Non-pigmented ciliary epithelial cell (primary cell): ENCODE measurements at places on chromosomes 7 and 10.

DNA sequence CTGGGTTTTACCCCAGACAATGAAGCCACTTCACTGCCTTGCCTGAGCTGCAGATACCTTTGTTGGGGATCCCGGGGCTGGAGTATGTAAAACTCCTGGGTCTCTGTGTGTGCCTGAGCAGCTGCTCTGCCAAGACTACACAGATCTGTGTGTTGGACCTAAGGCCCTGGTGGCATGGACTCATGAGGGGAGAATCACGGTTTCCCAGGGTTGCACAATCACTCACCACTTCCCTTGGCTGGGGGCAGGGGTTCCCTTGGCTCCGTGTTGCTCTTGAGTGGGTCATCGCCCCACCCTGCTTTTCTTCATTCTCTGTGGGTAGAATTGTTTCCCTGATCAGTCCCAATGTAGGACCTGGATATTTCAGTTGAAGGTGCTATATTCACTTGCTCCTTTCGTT, 13.9 kb upstream of the TBATA start:
- no peak for DNase-seq

GRCh38 chr7:33471636-33472242, 342.4 kb downstream of the BBS9 start:
- no peak for DNase-seq

DNA sequence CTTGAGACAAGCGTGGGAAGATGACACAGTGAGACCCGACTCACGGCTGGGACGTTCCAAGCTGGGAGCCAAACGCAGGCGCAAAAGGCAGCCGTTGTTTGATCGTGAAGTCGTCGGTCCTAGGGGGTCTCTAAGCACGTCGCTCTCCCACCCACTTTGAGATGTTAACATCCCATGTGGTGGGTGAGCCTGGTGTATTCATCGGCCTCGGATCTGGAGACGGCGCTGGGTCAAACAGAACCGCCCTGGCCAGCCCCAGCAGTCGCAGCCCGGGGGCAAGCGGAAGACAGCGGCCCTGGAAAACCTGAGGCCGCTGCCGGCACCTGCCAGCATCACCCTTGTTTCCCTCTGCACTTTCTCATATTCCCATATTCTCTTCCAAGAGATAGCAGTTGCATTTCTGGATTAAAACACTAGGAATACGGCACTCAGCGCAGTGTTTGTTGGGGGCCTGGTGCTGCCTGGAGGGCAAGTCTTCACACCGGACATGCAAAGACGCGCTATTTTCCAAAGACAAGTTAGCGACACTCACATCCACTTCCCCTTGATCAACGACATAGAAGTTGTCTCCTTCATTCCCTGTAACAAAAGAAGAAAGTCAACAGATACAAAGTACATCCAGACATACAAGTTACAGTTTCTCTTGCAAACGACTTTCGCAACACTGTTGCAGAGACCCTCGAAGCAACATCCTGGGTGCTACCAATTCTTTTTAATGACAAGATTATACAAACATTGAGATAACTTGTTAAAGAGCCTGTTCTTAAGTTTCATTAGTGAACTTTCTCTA, 86.2 kb upstream of the PDGFA start:
- DNase-seq, result no peak

GRCh38 chr10:85542152-85542551, 824.4 kb downstream of the GRID1 start:
- DNase-seq, result no peak

- DNase-seq, result no peak
These were observed 473.1 kb upstream of the PODXL start for GRCh38 chr7:132029369-132030085.

GRCh38 chr10:4243651-4244050, 458.6 kb upstream of the KLF6 start:
- peak; percentile 99 for DNase-seq

DNA sequence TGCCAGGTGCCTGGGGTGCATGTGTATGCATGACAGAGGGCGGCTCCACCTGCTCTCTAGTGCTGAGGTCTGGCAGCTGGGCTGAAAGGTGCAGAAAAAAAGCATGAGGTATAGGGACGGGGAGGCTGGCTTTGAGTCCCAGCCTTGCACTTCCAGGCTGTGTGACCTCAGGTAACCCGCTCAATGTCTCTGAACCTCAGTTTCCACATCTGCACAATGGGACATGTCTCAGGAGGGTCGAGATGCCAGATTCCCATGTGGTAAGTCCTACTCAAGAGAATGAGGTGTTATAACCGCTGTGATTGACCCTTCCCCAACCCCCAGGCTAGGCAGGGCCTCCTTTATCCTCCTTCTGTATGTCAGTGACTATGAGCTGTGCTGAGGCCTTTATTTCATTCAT, 48.8 kb downstream of the ARHGAP22 start:
- no peak for DNase-seq

GRCh38 chr10:131555406-131555805, 243.9 kb upstream of the TCERG1L start:
- no peak for DNase-seq

DNA sequence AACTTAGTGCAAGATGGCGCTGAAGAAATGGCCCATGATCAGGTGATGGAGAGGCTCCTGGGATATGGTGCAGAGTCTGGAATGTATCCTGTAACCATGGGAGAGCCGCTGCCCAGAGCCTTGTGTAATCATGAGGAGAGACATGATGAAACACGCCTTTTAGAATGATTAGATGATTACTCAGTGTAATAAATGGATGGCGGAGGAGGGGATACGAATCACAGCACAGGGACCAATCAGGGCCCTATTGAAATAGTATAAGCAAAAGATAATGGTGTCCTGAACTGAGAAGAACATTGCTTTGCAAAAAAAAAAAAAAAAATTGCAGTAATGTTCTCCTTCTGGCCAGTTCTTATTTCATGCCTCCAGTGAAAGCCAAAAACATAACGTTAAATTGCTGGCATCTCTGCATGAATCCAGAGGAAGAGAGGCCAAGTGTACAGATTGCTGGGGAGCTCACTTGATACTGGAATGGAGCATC, 668.5 kb upstream of the AUTS2 start:
- DNase-seq, result no peak

GRCh38 chr7:116569737-116570136, 44.9 kb downstream of the CAV1 start:
- peak; percentile 81 for DNase-seq

GRCh38 chr7:157476654-157477549, 140.1 kb downstream of the DNAJB6 start:
- no peak for DNase-seq

DNA sequence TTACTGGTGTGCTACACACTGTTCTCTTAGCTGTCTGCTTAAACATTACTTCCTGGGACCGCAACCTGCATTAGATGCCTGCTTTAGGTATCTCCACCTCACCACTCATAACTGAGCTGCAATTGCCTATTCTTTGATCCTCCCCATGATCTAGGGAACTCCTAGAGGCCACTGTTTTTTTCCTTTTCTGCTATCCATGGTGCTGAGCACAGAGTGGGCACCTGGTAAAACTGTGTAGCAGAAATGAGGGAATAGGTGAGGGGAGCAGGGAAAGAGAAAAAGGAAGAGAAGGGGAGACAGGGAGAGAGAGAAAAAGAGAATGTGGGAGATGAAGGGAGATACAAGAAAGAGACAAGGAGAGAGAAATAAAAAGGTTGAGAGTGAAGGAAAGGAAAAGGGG, 434.9 kb downstream of the ADRA2A start:
- no peak for DNase-seq

GRCh38 chr10:927131-927530, 4.4 kb downstream of the LARP4B start:
- no peak for DNase-seq

DNA sequence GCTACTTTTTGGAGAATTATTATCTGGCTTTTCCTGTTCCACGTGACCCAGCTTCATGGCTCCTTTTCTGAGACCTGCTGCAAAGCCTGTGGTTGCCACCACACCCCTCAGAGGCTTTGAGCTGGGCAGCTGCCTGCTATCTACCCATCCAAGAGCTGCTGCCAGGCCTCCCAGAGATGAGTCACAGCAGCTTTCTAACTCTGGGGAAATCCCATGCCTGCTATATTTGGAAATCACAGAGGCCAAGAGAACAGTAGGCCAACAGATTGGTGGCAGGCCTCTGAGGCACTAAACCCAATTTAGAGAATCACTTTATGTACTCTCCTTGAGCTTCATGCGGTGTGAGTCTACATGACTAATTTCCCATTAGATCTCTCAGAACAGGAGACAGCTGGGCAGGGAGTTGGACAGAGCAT, 35.2 kb downstream of the SGCE start:
- DNase-seq, result peak; percentile 76

GRCh38 chr10:103549349-103549685, 55.8 kb downstream of the NEURL1 start:
- DNase-seq, result no peak

DNA sequence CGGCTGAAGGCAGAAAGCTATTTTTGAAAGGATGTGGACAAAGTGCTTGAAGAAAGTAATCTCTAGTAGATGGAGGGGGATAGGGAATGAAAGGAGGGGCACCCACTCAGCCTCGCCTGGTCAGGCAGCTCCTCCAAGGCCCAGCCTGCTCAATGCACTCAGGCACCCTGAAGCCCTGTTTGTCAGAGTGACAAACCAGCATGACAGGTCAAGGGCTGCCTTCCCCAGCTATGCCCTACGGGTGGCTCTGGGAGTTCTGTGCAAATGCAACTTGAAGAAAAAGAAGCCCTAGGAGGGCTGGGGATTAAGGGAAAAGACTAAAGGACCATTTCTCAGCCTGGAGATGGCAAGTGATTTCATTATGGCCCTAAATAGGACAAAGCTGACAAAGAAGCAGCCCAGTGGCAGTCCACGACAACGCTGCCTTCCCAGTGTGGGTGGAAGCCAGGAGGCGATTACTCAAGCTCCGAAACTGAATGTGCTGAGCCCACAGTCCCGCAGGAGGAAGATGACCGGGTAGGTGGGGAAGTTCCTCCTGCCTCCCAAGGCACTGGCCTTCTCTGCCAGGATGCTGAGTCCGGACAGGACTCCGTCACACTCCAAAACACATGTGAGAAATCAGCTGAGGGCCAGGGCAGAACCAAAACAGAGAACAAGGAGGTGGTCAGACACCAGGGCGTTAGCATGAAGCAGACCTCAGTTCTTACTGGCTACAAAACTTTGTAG, 16.3 kb downstream of the LIPA start:
- no peak for DNase-seq

DNA sequence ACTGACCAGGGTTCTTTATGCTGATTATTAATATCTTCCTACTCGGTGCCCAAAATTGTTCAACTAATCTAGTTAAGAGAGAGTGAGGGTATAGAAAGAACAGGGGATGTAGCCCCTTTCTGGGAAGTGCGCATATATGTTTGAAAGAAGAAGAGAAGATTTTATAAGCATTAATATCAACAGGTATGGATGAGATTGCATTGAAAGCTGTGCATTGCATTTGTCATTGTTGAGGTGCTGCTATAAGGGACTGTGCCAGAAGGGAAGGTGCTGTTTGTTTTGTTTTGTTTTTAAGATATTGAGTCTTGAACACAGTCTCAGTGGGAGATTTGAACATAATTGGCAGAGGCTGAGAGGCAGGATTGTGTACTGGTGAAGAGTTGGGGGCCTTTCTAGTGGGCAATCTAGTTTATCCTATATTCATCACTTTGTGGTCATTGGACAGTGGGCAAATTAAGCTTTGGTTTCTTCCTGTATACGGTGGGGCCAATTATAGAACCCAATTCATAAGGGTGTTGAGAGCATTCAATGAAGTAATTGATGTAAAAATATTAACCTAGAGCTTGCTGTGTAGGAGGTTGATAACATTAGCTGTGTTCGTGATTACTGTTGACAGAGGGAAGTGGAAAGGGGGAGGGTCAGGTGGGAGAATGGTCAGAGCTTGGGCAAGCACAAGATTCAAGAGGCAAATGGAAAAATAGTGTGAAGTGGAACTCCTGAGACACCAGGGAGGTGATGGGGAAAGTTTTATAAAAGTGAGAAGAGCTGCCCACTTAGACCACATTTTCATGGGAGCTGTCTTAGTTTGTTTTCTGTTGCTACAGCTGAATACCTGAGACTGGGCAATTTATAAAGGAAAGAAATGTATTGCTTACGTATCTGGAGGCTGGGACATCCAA, 19.9 kb upstream of the PCGF5 start:
- DNase-seq, result no peak

DNA sequence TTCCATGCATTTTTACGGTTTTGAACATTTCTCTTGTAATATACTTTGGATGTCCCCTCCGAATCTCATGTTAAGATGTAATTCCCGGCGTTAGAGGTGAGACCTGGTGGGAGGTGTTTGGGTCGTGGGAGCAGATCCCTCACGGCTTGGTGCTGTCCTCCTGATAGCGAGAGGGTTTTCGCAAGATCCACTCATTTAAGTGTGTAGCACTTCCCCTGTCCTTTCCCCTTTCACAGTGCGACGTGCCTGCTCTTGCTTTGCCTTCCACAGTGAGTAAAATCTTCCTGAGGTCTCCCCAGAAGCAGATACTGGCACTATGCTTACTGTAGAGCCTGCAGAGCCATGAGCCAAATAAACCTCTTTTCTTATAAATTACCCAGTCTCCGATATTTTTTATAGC, 6.6 kb downstream of the GPR141 start:
- no peak for DNase-seq

DNA sequence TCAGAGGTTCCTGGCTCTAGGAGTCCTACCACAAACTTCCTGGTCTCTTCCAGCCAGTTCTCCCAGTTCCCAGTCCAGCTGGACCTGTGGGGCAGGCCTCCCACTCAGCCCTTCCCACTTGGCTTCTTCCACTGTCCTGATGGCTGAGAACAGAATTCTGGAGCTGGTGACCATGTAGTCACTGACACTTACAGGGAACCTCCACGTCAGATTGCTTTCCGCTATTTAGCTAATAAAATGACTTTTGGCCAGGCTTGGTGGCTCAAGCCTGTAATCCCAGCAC, 63.5 kb upstream of the ZRANB1 start:
- DNase-seq, result no peak

GRCh38 chr7:111092406-111093236, 1.7 kb downstream of the LRRN3 start:
- DNase-seq, result no peak

GRCh38 chr7:4191046-4191445, 491.0 kb upstream of the FOXK1 start:
- DNase-seq, result no peak

DNA sequence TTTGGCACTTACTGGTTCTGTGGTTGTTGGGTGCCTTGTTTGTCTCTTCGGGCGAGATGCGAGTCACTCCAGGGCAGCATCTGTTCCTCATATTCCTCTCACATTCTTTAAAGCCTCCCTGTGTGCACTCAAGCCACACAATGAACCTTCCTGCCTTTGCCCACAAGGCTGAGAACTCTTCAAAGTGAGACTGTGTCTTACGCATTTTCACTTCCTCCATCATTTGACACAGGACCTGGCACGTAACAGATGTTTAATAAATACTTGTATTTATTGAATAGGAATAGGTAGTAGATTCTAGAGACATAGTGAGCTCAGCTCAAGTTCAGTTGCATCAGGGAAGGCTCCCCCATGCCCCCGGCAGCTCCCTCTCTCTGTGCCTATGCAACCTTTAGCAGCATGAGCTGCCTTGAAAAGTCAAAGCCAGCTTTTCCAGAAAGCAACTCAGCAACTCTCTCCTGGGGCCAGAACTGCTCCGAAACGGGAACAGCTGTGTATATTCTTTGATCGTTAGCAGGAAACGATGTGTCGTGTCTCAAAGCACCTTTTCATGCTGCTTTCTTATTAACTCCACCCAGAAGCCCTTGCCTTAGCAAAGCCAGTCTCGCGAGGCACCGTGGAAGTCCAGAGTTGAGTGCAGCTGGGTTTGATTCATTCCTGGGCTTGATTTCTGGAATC, 97.5 kb downstream of the PFKFB3 start:
- no peak for DNase-seq

- no peak for DNase-seq
These were observed 428.8 kb downstream of the SH2D4B start for GRCh38 chr10:80966326-80966986.

- no peak for DNase-seq
These were observed 84.7 kb upstream of the GNA12 start for GRCh38 chr7:2928613-2929311.
